ENCODE measurements at places on chromosomes 16 and 17. TPM values are rescaled to one million over a fixed set of nuclear protein-coding genes. Genes with fewer than 3 reads are reported as not detected.

The PITPNM3 gene
- total RNA-seq = 0.34 TPM

The CIBAR2 gene
- not detected for total RNA-seq

The CCL7 gene
- total RNA-seq = not detected

The ICAM2 gene
- total RNA-seq = 443 TPM

The WFDC1 gene
- not detected for total RNA-seq
